A549 (cell line): ENCODE measurements at places on chromosomes 16 and 17.

GRCh38 chr17:58316260-58316960 is 12.2 kb downstream of the TSPOAP1 start:
- DNase-seq: no peak

DNA sequence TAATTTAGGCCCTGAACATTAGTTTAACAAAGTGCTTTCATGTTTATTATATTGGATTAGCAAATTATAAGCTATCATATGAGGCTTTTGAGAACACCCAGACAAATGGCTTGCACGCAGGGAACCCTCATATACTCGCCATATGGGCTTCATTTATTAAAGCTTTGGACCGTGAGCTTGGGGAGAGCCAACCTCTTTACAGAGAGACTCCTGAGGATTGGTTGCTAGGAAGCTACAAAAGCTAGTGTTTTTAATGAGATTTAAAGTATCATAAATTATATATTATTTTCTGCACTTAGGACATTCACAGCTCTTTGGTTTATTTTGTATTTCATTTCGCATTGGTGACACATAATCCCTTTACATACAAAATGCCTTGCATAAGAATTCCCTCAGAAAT is 193.8 kb upstream of the TOX3 start:
- DNase-seq: no peak

GRCh38 chr17:68674029-68674925 is 73.1 kb upstream of the FAM20A start:
- DNase-seq: no peak

- no peak for DNase-seq
Observed at GRCh38 chr16:35748621-35749252, 2289.3 kb downstream of the TP53TG3F start.

- DNase-seq: no peak
Observed at GRCh38 chr17:78432226-78433012, 54.0 kb downstream of the PGS1 start.
